ENCODE measurements at places on chromosomes 3 and 15.

DNA sequence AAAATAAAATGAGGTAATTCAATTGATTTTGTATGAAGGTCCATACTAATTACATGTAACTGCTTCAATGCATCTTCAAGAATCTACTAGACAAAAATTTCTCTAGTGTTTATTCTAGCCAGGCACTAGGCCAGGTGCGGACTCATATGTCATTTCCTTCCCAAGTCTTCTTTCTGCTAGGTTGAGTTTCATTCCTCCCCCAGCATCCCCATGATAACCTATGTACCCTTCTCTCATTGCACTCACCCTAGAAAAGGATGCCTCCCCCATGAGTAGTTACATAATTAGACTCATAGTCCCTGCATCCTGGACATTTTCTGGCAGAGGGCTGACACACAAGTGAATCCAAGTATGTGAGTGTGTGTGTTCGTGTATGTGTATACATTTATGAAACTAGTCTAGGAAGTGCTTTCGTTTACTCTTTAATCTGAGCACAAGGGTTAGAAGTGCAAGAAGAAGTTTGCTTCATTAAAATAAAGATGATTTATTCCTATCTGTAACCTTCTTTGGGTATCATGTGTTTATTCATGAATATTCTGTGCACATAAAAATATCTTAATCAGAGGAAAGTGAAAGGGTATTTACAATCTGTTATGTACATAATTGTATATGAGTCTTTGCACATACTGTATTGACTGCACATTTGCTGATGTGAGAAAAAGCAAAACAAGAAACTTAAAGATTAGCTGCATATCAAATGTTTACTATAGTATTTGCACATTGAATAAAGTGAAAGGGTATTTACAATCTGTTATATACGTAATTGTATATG is 585.6 kb upstream of the ZNF717 start:
- no peak for DNase-seq

DNA sequence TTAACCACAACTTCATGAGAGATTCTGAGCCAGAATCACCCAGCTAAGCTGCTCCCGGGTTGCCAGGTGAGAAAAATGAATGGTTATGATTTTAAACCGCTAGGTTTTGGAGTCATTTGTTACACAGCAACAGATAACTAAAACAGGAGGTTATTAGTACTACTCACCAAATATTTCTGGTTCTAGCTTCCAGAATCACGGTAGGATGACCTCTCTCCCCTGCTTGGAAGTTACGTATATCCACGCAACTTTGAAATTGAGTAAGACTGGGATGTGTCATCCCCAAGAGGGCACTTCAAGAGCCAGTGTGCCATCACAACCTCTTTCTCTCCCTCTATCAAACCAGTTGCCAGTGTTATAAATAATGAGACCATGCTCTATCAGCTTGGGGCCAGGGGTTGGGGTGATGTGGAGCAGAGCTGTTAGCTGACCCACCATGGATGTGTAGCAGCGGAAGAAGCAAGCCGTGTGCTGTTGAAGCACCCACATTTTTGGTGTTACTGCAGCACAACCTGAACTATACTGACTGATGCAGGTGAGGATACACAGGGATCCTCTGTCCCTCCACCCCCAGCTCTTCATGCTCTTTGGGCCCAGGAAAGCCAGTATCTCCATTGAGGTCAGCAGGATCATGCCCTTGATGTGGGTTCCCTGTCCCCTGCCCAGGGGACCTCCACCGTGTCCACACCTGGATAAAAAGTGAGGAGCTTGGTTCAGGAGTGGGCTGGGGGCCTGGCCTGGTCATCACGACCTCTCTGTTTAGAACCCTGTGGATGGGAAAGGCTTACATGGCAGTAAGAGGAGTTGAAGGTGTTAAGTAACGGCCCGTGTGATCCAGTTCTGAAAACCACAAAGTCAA is 19.4 kb upstream of the ALDH1A3 start:
- DNase-seq = no peak

DNA sequence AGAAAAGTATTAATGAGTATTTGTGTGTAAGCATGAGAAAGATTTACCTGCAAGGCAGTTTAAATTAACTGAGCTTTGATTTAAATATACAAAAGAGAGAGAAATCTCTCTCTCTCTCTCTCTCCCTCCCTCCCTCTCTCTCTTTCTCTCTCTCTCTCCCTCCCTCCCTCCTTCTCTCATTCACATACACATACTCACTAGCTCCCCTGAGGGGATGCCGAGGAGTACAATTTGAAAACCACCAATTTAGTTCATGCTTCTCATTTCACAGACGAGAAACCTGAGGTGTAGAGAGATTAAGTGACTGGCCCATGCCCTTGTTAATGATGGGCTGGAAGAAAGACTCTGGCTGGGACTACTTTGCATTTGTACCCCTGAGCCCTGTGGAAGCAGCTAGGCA is 59.4 kb downstream of the MECOM start:
- no peak for DNase-seq

DNA sequence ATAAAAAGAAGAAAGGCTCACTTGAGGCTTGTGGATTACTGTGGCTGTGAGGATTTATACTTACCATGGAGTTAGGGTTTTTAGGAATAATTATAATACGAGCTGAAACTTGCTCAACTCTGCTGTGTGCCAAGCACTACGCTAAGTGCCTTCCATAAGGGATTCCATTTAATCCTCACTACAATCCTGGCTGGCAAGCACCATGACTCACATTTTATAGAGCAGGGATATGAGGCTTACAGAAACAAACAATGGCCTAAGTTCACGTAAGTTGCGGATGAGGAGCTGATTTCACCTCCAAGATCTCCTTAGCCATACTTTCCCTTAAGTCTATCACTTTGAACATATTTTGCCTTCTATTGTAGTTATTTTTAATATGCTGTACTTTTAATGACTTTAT is 43.9 kb upstream of the ARL8B start:
- DNase-seq = no peak

DNA sequence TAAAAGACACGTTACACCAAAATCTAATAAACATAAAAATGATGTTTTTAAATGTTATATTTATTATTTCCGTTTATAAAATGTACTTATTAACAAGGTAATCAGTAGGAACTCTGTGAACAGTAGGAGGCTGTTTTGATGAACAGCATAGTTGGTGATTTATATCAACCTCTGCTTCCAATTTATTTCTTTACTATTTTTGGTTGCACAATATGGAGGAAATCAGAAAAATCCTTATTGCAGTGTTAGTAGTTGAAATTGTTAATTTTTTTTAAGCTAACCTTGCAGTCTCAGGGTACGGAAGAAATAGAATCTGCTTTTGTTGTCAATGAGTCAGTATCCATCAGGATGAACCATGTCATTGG is 5.0 kb upstream of the SNX22 start:
- no peak for DNase-seq

GRCh38 chr15:89367485-89368451 is 33.1 kb upstream of the POLG start:
- no peak for DNase-seq

DNA sequence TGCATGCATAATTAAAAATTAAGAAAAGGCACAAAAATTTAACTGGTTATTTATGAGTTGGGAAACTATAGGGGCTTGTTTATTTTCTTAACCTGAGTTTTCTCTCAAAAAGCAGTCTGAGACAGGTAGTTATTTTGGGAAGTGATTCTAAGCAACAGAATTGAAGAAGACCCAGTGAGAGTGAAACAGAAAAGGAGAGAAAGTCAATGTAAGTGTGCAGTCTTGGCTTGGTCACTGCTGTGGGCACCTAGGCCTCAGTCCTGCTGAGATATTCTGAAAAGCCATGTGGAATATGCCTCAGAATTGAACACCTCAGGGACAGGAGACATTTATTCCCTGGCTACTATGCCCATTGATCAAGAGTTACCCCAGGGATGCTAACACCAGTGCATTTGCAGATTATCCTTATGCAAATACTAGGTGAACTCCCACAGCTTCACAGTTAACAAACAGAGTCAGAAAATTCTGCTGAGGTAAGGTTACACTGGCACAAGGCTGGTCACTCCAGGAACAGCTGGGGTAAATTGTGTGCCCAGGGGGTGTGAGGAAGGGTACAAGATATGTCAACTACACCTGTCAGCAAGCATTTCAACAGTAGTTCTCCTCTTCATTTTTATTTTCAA is 222.7 kb downstream of the EFHB start:
- DNase-seq = no peak

All from activated CD8-positive, alpha-beta memory T cell treated with anti-CD3 and anti-CD28 coated beads, Interleukin-2, amount 50 U/mL, for 48 hours (primary cell).